ENCODE measurements at places on chromosomes 2 and 18. TPM values are rescaled to one million over a fixed set of nuclear protein-coding genes. Genes with fewer than 3 reads are reported as not detected.
A peak's percentile ranks its signal among the peaks of the same experiment; 100 is the strongest.

- DNase-seq, result no peak
Measured at GRCh38 chr2:42909966-42910365, 117.6 kb upstream of the HAAO start.

DNA sequence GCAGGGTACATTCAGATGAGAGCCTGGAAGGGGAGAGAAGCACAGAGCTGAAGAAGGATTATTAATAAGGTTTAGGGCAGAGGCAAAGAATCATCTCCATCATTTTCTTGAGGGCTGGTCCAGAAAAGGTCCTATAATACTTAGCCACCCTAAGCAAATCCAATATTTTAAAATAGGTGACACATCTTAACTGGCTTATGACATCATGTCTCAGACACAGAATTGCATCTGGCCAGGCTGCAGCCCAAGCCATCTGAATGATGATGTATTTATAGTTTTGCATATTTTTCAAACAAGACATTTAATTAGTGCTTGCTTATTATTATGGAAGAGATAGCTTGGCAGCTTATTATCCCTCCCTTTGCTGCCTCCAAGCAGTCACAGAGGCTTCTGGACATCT, 571.3 kb downstream of the SUCLG1 start:
- no peak for DNase-seq

DNA sequence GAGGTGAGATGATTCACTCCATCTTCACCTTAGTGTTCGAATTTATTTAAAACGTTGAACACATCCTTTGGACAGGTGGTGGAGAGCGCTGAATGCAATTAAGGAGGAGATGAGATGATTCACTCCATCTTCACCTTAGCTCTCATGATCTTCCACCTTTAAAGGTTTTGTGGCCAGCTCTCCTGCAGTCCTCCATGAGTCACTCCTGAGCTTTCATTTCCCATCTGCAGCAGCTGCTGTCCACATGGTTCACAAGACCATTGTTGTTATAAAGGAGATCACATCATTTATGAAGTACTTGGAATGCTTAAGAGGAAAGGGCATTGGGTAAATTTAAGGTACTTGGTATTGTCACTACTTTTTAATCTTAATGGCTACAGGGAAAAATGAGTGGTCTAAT, 298.5 kb downstream of the PAX3 start:
- DNase-seq, result peak; percentile 92

DNA sequence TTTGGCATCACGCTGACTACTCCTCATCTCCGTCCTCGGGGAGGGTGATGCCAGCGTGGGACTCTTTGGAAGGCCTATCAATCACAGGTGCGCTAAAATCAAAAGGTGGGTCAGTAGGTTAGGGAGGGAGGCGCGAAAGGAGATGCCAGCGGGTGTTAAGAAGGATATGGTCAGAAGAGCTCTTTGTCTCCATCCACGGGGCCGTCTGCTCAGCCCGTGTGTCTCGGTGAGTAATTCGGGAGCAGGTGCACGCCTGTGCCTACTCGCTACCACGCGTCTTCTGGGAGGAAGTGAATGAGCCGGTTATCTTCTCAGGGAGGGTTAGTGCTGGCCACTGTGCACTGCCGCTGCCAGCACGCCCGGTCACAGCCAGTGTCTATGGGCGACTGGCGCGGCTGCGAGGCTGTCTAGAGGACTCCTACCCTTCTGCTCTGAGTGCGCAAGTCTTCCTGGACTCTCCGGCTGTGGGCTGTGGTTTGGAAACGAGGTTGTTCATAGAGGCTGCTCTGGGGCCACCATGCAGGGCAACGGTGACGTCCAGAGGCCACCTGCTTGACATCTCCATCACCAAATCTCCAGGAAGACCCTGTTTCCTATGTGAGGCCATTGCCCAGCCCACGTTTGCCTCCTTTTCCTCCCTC, 153.4 kb downstream of the MBP start:
- no peak for DNase-seq

DNA sequence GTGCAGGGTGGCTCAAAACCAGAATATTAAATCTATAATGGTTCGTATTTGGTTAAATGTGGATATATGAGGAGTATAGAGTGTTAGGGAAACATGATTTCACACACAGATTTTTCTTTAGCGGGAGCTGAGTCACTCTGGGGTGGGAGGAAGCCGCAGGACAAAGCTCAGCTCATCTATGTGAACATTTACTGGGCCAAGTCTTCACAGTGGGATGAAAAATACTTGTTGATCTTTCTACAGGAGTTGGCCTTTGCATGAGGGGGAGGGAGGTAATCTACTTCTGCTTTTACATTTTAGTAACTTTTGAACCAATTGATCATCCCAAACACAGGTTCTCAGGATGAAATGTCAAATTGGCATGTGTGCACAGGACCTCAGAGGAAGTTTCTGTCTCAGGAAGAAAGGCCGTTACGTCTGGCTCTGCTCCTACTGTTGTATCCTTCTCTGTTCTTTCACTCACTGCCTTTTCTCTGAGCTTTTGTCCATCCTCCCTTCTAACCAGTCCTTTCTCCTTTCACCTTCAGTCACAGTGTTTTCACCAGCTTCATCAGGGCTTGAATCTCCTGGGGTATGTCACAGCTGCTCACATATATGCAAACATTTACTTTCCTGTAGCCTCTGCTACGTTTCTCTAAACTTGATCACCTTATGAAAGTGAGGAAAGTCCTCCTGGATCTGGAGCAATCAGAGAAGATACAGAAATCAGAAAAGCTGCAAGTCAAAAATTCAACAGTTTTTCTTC, 943.3 kb upstream of the FANCL start:
- DNase-seq, result no peak

DNA sequence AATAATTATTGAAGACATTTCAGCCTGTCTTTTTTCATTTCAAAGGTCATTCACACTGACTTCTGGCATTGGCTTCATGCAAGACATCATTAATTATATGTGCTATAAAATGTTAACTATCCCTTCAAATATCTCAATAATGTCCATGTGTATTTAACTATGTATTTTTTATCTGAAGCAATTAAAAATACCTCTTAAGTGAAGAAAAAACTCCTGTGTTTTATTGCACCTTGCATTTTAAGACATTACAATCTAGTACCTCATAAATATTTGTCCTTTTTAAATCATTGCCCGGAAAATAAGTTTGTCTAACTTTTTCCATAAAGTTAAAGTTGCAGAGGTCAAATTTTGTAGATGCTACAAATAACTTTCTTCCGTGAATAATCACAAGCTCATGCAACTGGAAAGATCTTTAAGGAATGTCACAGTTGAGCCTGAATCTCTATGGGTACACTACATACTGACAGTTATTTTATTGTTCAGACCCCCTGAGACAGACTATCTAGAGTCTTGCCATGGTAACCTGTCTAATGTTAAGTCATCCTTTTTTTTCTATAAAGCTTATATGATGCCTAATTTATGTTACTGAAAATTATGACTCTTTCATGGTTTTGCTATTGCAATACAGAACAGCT, 38.4 kb upstream of the COBLL1 start:
- no peak for DNase-seq

DNA sequence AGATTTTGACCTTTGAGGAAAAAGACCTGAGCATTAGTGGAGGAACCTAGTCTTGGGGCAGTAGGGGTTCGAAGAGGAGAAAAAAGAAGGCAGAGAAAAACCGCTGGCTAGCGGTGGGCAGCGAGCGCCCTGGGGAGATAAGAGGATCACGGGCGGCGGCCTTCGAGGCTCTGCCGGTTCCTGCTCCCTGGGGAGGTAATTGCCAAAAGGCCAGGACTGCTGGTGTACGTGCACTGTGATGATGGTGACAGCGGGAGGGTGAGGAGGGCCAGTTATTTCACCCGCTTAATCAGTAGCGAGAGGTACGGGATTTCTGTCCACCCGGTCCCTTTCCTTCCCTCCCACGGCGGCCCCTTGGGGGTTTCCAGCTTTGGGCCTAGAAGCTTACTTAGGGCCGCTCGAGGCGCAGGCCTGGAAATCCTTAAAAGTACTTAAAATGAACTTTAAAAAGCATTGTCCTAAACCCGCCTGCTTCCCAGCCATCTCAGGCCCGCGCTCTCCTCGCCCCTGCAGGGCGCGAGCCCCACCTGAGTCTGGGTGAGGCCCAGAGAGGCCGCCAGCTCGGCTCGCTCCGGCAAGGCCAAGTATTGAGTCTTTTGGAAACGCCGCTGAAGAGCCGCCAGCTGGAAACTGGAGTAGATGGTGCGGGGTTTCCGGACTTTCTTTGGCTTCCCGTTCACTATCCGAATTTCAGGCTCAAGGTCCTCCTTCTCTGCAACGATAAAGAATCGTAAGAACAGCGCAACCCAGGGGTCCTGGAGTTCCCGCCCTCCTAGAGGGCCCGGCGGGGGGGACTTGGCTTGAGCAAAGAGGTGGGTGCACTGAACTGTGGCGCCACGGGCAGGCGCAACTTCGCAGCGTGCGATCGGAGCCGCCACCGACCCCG, 1.5 kb downstream of the DLX2 start:
- DNase-seq, result peak; percentile 35

DNA sequence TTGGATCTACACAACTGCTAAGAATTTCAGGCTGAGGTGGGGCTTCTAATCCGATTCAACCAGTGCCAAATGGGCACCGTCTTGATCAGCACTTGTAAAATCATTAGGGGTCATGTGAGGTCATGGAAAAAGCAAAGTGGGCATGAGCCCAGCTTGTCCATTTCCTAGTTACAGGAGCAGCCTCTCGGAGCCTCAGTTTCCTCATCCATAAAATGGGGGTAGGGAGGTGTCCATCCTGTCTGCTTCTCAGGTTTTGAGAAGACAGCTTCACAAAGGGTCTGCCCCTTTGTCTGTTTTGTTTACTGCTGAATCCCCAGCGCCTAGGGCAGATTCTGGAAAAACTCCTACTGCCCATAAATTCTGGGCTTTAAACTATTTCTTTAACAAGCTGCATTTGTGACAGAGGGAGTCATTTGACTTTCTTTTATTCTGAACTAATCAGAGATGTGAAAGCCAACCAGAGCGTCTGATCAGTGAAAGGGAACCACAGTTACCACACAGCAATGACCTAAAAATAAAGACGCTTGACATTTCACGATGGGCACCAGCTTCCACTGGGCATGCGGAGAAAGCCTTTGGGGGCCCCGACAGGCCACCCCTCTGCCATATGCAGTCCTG, 38.9 kb downstream of the DNMT3A start:
- no peak for DNase-seq

DNA sequence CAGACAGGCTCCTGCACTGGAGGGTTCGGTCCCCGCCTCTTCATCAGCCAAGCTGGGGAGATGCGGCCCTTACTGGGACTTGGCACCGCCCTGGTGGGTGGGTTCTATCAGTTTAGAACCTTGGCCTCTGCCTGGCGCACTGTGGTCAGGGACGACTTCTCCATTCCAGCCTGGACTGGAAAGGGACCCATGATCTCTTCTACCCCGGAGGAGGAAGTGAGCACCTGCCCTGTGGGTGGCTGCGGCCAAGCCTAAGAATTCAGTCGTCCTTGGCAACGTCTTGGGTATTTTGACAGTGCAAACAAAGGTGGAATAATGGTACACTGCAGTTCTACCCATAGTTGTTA, 106.9 kb upstream of the CD302 start:
- DNase-seq, result no peak

DNA sequence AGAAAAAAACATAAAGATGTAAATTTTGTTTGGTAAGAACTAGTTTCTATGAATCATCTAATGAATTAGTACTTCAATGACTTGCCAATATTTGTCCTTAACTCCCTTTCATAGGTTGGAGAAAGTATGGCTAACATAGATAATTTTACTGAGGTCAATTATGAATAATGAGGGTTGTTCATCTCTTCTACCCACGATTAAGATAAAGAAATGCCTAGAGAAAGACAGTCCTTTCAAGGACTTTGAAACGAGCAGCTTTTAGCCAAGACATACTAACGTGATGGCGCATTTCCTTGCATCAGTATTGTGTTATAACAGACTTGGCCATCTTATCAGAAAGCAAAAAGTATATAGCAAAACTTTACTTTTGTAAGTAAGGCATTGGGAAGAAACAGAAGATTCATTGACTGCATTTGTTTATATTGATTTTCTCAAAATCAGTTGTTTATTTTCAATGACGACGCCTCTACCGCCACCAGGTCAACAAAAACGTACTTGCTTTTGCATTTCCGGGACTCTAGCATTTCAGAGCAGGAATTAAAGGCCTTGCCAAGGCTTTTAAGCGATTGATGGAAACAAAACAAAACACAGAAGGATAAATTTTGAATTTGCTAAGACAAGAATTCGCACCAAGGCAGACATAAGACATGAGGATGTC, 961 bp downstream of the RBM43 start:
- no peak for DNase-seq

GRCh38 chr18:5969355-5969988, 74.2 kb upstream of the TMEM200C start:
- DNase-seq, result no peak

Gene MOCOS
- 1.6 TPM for total RNA-seq
